Posterior vena cava (tissue), 2 donors: ENCODE measurements at places on chromosomes 12 and 14.

DNA sequence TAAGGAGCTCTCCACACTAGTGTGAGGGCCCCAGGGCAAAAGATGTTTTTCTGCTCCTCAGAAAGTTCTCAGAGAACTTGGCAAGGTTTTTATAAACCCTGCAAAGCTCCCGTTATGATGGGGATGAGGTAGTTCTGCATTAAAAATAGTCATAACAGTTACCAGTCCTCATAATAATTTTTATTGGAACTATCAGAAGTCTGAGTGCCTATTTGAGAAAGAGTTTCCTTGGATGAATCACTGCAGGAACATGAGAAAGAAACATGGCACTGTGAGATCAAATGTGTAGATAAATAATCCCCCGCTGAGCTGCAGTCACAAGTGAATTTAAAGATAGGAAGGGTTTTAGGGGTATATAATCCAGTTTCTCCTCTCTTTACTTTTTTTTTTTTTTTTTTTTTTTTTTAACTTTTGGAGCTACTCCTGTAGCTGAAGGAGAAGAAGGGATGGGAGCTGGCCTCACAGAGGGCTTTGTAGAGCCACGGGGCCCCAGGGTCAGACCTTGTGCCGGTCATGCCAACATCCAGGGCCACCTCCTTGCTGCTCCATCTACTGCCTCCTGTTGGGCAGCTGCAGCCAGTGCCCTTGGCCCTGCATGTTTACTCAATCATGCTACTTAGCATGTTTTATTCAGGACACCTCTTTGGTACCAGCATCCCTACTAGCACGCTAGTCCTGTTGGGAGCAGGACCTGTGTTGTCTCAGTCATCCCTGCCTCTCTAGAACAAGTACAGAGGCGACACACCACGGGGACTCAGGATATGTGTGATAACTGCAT is 39.5 kb downstream of the EVL start:
- no peak for DNase-seq

DNA sequence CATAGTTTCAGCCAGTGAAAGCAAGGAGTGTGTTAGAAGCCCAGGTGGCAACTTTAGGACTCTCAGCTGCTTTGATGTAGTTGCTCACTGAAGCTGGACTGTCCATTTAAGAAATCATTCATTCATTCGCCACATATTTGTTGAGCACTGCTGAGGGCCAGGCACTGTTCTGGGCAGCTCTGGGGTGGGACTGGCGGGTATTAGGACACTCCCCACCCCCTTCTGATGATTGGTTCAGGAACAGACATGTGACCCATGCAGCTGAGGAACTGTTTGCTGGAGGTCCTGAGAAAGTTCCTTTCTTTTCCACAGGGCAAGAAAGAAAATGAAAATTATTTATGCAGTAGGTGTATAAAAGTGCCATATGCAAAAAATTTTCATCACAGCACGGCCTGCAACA is 70.3 kb upstream of the CHST11 start:
- DNase-seq: no peak

GRCh38 chr14:59309291-59309900 is 120.9 kb downstream of the DAAM1 start:
- DNase-seq: no peak

- DNase-seq: no peak
Measured at GRCh38 chr12:42742716-42743115, 153.2 kb upstream of the PRICKLE1 start.

DNA sequence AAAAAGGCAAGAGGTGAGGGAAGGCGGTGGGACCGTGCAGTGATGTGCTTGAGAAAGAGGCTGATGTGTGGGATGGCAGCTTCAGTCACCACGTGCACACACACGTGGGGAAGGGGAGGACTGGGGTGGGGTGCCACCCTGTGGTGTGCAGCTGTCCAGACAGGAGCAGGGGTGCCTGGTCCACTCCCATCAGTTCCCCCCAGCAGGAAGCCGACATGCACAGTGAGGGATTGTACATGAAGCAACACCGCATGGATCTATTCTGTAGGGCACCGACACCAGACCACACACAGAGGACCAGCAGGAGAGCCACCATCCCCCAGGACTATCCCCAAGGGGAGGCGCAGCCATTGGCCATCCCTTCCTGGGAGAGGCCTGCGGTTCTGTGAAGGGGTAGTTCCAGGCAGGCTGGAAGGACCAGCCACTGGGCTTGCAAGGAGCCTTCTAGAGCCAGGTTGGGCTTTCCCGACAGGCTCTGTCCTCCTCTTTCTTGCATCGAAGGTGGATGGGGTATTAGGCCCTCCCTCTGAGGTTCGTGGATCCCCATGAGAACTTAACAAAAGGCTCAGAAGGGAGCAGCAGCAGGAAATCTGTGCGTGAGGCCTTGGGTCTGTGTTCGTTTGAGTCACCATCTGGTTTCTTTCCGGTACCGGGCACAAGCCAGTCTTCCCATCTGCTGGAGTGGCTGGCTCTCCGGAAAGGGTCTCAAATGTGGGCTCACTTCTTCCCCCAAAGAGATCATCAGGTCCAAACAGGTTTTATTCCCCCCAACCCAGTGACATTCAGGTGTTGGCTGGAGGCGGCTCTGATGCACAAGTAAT is 59.8 kb downstream of the PLEKHG3 start:
- DNase-seq: no peak

GRCh38 chr12:53788892-53789291 is 37.1 kb upstream of the CISTR start:
- no peak for DNase-seq

- no peak for DNase-seq
Measured at GRCh38 chr14:36097356-36097755, 79.2 kb downstream of the PTCSC3 start.

GRCh38 chr12:70798016-70798783 is 122.3 kb downstream of the PTPRR start:
- DNase-seq: no peak

DNA sequence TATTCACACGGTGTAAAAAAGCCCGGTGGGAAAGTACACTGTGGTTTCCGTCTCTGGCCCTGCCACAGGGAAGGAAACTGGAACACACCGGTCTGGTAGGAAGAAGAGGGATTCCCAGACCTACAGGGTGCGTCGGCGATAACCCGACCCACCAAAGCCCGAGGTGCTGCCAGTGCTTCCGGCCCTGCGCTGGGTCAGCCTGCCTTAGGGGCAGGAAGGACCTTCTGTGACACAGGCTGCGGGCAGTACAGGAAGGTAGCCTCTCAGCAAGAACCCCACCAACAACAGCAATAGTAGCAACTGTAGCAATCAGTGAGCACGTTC is 169.5 kb upstream of the FKBP4 start:
- no peak for DNase-seq

- DNase-seq: no peak
Measured at GRCh38 chr12:75489187-75489586, 8.6 kb downstream of the GLIPR1 start.
